Cortex of kidney (tissue), 1 donor: ENCODE measurements at places on chromosomes 11 and 22.
A peak's percentile ranks its signal among the peaks of the same experiment; 100 is the strongest.

DNA sequence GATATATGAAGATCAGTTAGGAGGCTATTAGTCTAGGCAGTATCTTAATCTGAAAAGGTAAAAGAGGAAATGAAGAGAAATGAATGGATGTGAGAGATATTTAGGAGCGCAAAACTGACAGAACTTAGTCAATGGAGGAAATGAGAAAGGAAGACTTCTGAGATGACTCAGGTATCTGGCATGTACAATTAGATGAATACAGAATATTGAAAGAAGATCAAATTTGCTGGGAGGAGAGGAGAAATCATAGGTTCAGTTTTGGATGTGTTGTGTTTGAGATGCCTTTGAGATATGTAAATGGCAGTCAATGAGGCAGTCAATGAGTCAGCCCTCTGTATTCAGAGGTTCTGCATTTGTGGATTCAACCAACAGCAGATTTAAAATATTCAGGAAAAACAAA is 42.9 kb upstream of the GAB2 start:
- no peak for DNase-seq

- DNase-seq, result no peak
Observed at GRCh38 chr22:24190596-24191208, 9.4 kb downstream of the SUSD2 start.

DNA sequence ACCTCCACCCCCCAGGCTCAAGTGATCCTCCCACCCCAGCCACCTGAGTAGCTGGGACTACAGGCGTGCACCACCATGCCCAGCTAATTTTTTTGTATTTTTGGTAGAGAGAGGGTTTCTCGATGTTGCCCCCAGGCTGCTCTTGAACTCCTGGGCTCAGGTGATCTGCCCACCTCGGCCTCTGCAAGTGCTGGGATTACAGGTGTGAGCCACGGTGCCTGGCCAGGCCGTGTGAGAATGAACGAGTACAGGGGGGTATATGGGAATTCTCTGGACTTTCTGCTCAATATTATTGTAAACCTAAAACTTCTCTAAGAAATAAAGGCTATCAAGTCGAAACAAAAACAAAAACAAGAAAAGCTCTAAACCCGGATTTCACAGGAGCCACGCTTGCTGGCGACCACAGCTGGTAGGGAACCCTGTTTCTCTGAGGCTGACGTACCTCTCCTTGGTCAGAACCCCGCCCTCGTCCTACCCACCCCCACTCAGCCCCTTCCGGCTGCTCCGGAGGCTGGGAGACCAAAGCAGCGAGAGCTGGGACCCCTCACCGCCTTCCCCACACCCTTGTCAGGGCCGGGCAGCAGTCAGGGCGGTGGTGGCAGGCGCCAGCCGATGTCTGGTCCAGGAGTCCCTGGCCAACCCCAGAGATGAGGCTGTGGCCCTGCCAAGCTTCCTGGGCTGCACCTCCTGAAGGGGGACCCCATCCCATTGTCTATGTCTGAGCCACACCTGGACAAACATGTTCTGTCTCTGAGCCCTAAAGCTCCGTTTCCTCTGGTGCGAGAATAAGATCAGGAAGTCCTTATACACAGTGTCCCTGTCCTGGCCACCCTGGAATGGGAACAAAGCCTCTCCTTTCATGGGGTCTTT is 52.1 kb downstream of the LINC01488 start:
- no peak for DNase-seq

DNA sequence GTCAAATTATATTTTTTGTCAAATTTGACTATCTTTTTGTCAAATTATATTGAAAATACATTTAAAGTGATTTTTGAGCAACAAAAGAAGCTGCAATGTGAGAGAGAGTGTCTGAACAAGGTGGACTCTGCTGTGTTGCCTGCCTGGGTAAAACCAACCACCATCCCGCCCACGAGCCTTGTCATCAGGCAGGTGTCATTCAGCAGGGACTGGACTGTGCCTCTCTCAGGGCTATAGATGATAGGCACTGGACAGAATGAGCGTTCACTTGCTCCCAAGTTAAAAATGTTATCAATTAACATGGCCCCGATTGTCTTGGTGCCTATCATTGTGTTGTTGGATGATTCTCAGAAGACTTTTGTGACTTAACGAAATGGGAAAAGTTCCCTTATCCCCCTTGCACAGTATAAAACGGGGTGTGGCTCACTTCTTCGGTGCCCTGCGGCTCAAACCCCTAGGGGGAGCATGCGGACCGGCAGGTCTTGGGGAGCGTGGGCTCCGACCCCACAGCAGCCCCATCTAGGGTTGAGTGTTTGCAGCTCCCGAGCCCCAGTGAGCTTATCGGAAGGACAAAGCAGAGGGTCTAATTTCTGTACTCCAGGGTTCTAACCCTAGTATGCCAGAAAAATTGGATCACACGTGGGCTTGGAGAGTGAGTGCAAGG is 1.7 kb downstream of the APOL5 start:
- no peak for DNase-seq

- peak; percentile 56 for DNase-seq
Observed at GRCh38 chr22:24592851-24593558, at the start of gene LRRC75B. Gene LRRC75B, minus strand, starts transcription at chr22:24593073. Its CDS starts 34 bp downstream, at chr22:24593039.

- no peak for DNase-seq
Observed at GRCh38 chr22:39815932-39816331, 77.6 kb downstream of the ENTHD1 start.

GRCh38 chr22:38766076-38766777 is 10.4 kb upstream of the SUN2 start:
- no peak for DNase-seq

- no peak for DNase-seq
Observed at GRCh38 chr11:107719073-107719472, 7.2 kb upstream of the SLN start.

DNA sequence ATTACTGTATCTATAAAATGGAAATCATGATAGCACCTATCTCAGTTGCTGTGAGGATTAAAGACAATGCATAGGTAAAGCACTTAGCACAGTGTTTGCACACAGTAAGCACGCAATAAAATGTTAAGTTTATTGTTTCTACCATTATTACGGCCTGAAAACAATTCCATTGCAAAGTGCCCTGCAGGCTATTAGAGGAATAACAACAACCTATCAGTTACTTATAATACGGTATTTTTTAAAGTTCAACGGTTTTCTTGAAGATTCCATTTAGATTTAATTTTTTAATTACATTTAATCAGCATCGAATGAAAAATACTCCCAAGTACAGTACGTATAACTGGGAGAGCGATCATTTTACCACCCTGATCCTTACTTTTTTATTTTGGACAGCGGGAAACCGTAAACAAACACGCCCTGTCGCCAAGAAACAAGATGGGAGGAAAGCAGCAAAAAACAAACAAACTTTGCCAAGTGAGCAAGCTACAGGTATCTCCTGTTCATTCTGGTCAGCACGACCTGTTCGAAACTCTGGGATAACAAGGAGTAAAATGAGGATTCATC is 893 bp downstream of the SLC36A4 start:
- no peak for DNase-seq

DNA sequence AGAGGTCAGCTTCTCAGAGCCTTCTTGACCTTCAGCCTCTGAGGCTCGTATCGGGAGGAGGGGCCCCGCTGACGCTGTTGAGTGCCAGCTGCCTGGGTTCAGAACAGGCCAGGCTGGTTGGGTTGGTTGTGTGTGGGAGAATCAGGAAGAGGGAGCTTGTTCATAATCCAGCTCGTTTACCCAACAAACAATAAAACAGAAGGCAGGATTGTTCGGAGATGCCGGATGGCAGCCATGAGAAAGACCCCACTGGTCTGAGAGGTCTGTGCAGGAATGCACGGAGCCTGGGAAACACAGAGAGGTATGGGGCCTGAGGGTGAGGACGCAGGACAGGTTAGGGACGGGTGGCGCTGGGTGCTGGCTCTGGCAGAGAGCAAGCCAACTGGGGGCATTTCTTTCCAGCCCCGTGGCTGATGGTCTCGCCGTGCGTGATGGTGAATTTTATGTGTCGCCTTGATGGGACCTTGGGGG is 31.6 kb upstream of the SHANK2 start:
- no peak for DNase-seq
